ENCODE measurements at places on chromosomes 7 and 10. TPM values are rescaled to one million over a fixed set of nuclear protein-coding genes. Genes with fewer than 3 reads are reported as not detected.

CYP2C8 gene
- total RNA-seq, result 0.21 TPM

PDLIM1 gene
- 8.3 TPM for total RNA-seq

RNF133 gene
- total RNA-seq, result not detected

GRCh38 chr10:5904227-5904626 is 14.2 kb downstream of the FBH1 start:
- DNase-seq, result no peak

- no peak for DNase-seq
Observed at GRCh38 chr10:4947635-4948596, 15.3 kb upstream of the AKR1C1 start.

PDE6C gene
- not detected for total RNA-seq

GRCh38 chr10:42652858-42653257 is 14.5 kb upstream of the ZNF33B start:
- DNase-seq, result no peak

GRCh38 chr10:80046629-80047441 is 31.6 kb upstream of the TMEM254 start:
- DNase-seq, result peak; percentile 51

PDGFA gene
- total RNA-seq, result 20.2 TPM

CCDC3 gene
- 0.99 TPM for total RNA-seq

ANXA8 gene
- not detected for total RNA-seq

DDIT4 gene
- total RNA-seq, result 300 TPM

- DNase-seq, result no peak
Observed at GRCh38 chr7:26854876-26855855, 9.2 kb downstream of the SKAP2 start.

SLC16A9 gene
- total RNA-seq, result 0.18 TPM

DNA sequence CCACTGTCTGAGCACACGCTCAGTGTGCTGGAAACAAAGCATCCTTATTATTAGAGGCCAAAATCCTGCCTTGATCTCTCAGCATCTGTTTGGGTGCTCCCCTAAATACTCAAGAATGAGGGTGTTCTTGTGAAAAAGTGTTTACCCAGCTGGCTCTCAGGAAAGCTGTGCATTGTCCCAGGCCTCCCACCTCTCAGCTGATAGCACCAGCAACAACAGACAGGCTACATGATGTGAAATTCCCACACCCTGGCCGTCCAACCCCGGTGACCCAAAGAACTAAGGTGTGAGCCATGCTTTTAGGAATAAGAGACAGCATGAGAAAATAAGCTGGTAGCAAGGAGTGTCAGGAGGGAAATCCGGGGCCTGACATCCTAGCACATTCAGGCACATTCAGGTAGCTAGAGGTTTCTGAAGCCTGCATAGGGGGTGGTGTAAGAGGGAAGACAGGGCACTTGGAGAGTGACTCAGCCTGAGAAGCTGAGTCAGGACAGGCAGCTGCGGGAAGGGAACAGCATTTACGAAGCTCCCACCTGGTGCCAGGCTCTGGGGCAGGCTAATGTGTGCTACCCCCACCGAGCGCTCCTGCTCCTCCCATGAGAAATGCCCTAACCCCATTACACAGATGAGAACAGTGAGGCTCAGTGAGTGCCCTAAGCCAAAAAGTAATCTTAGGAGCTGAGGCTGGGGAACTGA is 205.6 kb downstream of the GRID1 start:
- DNase-seq, result no peak

LIPM gene
- not detected for total RNA-seq

- no peak for DNase-seq
Observed at GRCh38 chr10:92045641-92046106, 122.1 kb downstream of the BTAF1 start.

DNA sequence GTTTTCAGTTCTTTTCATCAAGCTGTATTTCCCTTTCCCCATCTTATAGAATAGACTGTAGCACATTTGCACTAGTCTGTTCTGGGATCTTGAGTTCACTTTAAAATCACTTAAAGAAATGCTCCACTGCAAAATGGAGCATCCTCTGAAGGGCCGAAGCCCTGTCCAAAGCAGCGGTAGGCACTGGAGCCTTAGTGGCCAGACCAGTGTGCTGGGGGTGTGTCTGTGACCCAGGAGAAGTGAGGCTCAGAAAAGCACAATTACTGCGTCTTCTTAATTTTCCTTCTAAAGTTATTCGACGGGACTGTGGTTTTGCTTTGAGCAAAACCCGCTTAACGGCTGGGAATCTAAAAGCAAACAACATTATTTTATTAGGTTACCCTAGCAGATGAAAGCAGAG is 205.7 kb downstream of the SLC25A13 start:
- no peak for DNase-seq

- DNase-seq, result no peak
Observed at GRCh38 chr7:1458683-1459511, at the start of gene MICALL2. Gene MICALL2, minus strand, starts transcription at chr7:1459470. Its CDS starts 144 bp downstream, at chr7:1459326.

- DNase-seq, result no peak
Observed at GRCh38 chr10:74027702-74028101, 29.8 kb downstream of the VCL start.

- no peak for DNase-seq
Observed at GRCh38 chr7:121404348-121404747, 8.2 kb upstream of the FAM3C start.

GRCh38 chr7:11552676-11553296 is 279.2 kb downstream of the THSD7A start:
- no peak for DNase-seq

- no peak for DNase-seq
Observed at GRCh38 chr7:41503438-41503837, 199.5 kb downstream of the INHBA start.

- no peak for DNase-seq
Observed at GRCh38 chr7:32289651-32290414, 200.3 kb downstream of the LSM5 start.

- no peak for DNase-seq
Observed at GRCh38 chr10:48232717-48233447, 41.6 kb downstream of the FRMPD2 start.

Data from T-helper 17 cell (primary cell).